ENCODE measurements at places on chromosomes 2 and 18.

DNA sequence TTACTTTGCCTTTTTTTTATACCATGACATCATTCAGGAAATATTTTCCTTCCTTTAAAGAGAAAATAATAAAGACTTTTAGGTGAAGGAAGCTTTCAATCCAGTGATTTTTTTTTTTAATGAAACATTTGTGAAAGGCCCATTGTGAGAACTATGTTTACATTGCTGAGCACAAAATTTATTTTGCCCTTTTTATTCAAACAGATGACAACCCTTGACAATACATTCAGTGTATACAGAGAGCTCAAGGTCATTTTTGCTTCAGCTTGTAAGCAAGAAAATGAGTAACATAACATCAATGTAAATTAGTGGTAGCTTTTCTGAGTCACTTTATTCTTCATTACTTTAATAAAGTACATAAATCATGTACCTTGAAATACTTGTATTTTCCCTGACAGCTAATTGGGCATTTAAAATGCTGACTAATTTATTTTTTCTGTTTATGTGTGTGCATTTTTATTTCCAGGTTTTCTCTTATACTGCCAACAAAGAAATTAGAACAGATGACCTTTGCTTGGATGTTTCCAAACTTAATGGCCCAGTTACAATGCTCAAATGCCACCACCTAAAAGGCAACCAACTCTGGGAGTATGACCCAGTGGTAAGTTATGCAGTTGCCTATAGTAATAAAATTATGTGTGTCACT, 121.6 kb downstream of the GALNT1 start:
- DNase-seq: no peak

- DNase-seq: no peak
Observed at GRCh38 chr18:74509856-74510769, 13.9 kb downstream of the CNDP2 start.

DNA sequence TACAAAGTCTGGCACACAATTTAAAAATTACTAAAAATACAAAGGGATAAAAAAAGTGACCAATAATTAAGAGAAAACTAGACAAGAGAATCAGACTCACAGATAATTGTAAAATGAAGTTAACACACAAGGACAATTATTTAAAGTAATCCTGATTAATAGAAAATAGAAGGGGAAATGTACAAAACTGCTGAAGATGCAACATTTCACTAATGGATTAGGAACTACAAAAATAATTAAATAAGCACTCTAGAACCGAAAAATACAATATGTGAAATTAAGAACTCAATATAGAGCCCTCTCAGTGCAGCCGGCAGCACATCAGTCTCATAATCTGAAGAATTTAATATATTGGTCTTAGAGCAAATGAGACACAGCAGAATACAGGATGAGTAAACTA, 24.6 kb downstream of the HYCC2 start:
- no peak for DNase-seq

DNA sequence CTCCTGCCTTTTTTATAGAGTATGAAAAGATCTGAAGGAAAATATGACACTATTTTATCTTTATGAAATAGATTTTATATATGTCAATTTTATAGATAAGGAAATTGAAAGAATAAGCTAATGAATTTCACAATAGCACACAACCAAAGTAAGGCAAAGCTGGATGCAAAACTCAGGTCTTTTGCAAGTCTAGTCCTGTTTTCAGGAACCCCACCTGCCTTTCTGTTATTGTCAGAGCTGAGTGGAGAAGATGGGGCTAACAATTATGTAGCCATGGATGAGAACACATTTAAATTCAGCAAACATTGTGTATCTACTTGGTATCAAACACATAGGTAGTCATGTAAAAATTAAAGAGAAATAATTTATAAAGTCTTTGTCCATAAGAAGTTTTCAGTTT, 161.5 kb upstream of the ZEB2 start:
- no peak for DNase-seq

DNA sequence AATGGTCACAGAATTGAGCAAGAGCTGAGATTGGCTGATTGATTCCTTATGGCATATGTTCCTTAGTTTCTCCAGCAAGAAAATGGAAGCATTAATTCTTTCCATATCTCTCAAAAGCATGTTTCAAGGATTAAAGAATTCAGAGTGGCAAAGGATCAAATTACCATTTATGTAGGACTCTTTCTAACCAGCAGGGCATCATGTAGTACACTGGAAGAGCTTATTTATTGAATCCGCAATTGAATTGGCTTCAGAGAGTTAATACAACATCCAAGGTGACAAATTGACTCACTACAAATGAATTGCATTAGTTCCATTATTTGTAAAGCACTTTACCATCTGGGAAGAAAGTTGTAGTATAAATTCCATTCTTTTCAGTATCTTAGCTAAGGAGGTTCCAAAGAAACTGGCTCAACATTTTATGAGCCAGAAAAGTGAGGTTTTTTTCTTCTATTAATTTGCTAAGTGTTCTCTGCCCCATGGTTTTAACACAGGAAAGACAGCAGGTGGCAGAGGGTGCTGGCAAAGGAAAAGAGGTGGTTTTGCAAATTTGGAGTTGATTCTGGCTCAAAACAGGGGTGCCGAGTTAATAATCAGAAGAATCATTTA, 409.9 kb downstream of the MTX2 start:
- DNase-seq: no peak

DNA sequence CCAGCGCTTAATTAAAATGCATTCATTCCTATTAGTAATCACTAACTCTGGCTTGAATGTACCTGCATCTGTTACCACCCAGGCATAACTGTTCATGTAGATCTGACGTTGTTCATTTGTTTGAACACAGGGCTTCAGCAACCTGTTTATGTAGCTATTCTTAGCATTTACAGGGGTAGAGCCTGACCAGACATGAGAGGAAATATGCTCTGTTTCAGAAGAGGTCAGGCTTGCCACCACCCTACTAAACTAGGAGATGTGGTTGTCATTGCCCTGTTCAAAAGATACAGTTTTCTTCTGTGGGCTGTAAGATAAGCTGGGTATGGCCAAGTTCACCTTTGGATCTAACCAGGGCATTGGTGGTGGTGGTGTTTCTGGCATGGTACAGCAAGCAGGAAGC, 8.8 kb downstream of the MGAT5 start:
- DNase-seq: no peak

DNA sequence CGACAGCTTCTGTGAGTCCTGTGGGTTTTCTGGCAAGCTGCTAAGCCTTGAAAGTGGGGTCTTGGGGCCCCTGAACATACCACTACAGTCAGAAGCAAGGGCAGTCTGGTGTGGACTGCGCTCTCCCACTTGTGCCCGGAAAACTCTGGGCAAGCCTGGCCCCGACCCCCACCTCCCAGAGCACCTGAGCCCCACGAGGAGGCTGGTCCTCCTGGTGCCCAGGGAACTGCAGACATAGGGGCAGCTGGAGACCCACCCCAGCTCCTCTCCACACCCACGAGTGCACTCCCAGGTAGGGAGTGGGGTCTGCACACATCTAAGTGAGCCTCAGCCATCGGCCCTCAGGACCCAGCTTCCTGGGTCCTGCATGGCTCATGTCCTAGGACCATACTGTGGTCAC, 16.2 kb upstream of the GPC1 start:
- DNase-seq: no peak

Measured in HuH-7.5 (cell line).